Lung (tissue), 17 donors: ENCODE measurements at places on chromosomes 7 and 10. TPM values are rescaled to one million over a fixed set of nuclear protein-coding genes. Genes with fewer than 3 reads are reported as not detected.

DNA sequence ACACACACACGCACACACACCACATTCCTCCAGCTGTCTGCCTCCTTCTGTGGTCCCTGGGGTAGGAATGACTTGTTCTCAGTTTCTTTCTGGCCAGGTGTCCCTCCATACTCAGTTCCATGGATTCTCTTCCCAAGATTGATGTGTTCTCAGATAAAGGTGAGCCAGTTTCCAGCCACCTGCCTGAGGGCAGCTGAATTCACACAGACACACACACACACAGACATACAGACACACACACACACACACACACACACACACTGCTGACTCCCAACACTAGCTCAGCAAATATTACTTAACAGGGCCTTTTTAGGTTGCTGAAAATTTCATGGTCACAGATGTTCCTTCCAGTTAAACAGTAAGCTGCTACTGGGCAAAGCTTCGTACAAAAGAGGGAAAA, 45.4 kb upstream of the GDF10 start:
- DNase-seq: no peak

DNA sequence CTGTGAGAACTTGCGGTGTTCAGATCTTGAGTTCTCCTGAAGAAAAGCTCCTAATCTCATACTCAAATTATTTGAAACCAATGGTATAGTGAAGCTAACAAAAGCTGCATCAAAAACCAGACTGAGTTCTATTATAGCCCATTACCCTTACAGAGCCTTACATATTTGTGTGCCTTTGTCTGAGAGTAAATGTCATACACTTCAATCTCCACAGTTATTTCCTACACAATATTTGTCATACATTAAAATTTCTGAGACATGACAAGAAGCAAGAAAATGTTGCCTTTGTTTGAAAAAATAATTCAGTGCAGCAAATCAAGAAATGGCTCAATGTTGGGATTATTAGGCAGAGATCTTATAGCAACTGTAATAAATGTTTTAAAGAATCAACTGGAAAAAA, 776.1 kb upstream of the MBL2 start:
- no peak for DNase-seq

DNA sequence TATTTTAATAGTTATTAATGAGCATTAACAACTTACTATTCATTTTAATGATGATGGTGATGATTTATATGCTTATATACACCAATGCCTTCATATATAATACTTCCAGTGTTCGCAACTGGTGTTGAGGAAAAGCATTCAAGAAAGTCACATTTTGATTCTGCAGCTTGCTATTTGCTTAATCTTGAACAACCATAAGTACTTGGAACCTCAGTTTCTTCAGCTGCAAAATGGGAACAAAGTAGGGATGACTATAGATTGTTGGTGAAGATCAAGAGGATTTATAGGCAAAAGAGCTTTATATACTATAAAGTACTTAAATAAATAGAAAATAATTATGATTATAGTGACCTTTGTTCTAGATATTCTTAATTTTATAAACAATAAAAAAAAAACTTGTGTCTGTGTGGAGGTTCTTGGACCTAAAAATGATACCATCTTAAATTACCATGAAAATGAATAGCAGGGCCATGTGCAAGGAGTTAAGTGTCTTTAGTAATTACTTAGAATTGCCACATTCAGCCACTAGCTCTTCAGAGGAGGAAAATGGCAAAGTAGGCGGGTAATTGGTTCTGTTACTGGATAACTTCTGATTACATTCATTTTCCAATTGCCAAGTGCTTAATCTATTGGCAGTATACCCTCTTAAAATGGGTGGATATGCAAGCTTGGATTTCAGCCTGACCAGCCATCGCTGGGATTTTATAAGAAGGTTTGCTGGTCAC, 4.5 kb downstream of the ARID5B start:
- DNase-seq: no peak

Gene PDE1C
- polyA plus RNA-seq: 2.0 TPM

Gene IGFBP3
- polyA plus RNA-seq: 45.0 TPM

Gene GATA3
- polyA plus RNA-seq: 1.6 TPM

Gene CUBN
- 0.35 TPM for polyA plus RNA-seq

DNA sequence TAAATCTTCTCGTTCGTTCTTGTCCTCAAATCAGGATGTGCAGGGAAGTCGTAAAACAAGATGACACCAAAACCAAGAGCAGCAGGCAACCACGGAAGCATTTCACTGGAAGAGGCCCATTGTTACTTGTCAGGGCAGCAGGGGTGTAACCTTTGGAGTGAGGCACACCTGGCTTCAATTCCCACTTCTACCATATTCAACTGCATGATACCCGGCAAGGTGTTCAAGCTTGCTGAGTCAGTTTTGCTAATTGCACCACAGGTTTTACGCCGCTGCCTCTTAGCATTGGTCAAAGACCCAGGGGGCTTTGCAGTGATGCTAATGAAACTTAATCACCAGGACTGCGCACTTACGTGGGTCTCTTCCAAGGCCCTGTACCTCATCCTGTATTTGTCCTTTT, 50.0 kb upstream of the PTER start:
- no peak for DNase-seq
